ENCODE measurements at places on chromosomes 16 and 17. TPM values are rescaled to one million over a fixed set of nuclear protein-coding genes. Genes with fewer than 3 reads are reported as not detected.

DNA sequence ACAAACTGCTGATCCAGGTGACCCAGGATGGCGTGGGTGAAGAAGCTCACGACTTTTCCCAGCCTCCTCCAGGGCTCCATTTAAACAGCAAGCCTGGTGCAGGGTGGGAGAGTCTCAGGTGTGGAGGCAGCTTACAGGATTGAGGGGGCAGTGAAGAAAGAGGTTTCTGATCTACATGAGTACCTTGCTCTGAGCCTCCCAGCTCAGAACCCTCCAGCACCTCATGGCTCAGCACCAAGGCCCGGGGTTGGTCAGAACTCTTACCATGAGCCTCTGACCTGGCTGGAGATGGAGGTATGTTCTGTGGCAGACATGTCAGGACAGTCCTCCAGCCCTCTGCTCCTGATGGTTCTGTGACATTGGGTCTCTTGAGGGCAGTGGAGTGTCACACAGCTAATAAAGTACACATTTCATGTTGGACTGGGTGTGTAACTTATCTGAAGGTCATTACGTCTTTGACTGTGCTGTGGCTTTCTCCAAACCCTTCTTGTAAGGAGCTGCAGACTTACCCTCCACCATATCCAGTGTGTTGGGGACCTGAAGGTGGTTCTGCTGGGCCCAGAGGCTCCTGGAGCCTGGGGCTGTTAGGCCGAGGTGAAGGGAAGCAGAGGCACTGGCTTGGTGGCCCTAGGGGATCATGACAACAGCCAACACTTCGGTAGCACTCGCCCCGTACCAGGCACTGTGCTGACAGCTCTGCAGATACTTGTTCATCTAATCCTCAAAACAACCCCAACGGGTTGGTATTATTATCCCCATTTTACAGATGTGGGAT, 3.8 kb upstream of the DCAF7 start:
- DNase-seq = no peak
- no peak overlapping the region for H3K4me3 ChIP-seq
- H3K27ac ChIP-seq = no peak overlapping the region
- H3K27me3 ChIP-seq = no peaks in the 10 kb centered on the region
- H3K4me1 ChIP-seq = no peaks in the 10 kb centered on the region
- peaks cover 6% of the 10 kb centered on the region for H3K36me3 ChIP-seq

- H3K36me3 ChIP-seq = no peaks in the 10 kb centered on the region
- no peak overlapping the region for H3K27ac ChIP-seq
- H3K4me3 ChIP-seq = no peak overlapping the region
- H3K4me1 ChIP-seq = no peaks in the 10 kb centered on the region
Measured at GRCh38 chr16:58046936-58047335, 21.4 kb downstream of the MMP15 start.

The GPRC5B gene
- total RNA-seq = not detected

The EFCAB3 gene
- not detected for total RNA-seq
